ENCODE measurements at places on chromosomes 5 and 9. TPM values are rescaled to one million over a fixed set of nuclear protein-coding genes. Genes with fewer than 3 reads are reported as not detected.

SAXO1 gene
- total RNA-seq: 0.28 TPM

GRXCR2 gene
- not detected for total RNA-seq

ORM2 gene
- not detected for total RNA-seq

FTMT gene
- not detected for total RNA-seq

LTC4S gene
- total RNA-seq: 3.0 TPM

MARVELD2 gene
- total RNA-seq: not detected

FOXI1 gene
- not detected for total RNA-seq

GPX8 gene
- not detected for total RNA-seq

MEGF10 gene
- 1.4 TPM for total RNA-seq

IFNA21 gene
- not detected for total RNA-seq

CAVIN4 gene
- total RNA-seq: 0.41 TPM

POLR1E gene
- 23.8 TPM for total RNA-seq

ARHGEF39 gene
- total RNA-seq: 1.3 TPM

OTULINL gene
- 51.8 TPM for total RNA-seq

TAF11L5 gene
- total RNA-seq: not detected

CATSPER3 gene
- total RNA-seq: 0.79 TPM

CCL19 gene
- total RNA-seq: not detected

PTPDC1 gene
- total RNA-seq: 3.9 TPM

SPINK7 gene
- not detected for total RNA-seq

FAM221B gene
- total RNA-seq: not detected

CFAP157 gene
- not detected for total RNA-seq

PCDHA4 gene
- total RNA-seq: not detected

ALDH7A1 gene
- 1.3 TPM for total RNA-seq

NDST1 gene
- total RNA-seq: 2.8 TPM

IL13 gene
- total RNA-seq: 1.4 TPM

TSTD2 gene
- 16.2 TPM for total RNA-seq

KLF4 gene
- 162 TPM for total RNA-seq

MORN5 gene
- not detected for total RNA-seq

PLPP6 gene
- total RNA-seq: 5.6 TPM

CDO1 gene
- total RNA-seq: not detected

GTF3C5 gene
- total RNA-seq: 52.6 TPM

SLC34A3 gene
- total RNA-seq: not detected

GPR151 gene
- not detected for total RNA-seq

SKP1 gene
- 338 TPM for total RNA-seq

TMEM171 gene
- 0.88 TPM for total RNA-seq
